ENCODE measurements at places on chromosomes 16 and 17.
A peak's percentile ranks its signal among the peaks of the same experiment; 100 is the strongest.

DNA sequence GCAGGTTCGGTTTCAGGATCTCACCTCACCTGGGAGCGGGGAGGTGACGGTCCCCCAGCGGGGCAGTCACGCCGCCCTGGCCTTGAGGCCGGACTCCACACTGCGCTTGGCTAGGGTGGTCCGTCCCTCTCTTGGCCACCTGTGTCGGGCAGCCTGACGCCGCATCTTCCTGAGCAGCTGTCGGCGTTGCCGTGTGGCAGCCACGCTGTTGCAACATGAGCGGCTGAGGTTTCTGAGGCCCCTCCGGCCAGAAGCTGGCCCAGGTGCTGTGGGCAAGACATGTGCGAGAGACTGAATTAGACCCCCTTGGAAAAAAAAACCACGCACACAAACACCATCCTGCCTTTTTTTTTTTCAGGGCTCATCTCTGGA, 49.2 kb downstream of the IRF8 start:
- H3K27ac ChIP-seq, result no peak overlapping the region
- no peak overlapping the region for H3K4me3 ChIP-seq
- peak; percentile 23 for DNase-seq
- no peaks in the 10 kb centered on the region for H3K27me3 ChIP-seq

DNA sequence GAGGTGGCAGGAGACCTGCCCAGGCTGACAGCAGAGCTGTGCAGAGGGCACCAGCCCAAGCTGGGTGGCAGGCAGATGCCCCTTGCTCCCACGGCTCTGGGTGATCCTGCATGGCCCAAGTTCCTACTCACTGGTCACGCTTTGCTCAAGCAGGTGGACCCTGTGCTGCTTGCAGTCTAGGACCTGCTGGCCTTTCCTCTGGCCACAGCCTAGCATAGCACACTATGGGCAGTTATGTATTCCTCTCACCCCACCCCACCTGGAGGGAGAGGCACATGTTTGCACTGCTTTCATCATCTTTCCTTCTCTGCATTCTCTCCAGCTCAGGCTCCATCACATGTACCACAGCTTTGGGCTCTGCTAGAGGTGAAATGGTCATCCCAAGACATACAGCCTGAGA, 19.6 kb upstream of the SREBF1 start:
- H3K27me3 ChIP-seq, result no peaks in the 10 kb centered on the region
- no peaks in the 10 kb centered on the region for H3K4me1 ChIP-seq
- H3K27ac ChIP-seq, result no peak overlapping the region
- H3K36me3 ChIP-seq, result no peaks in the 10 kb centered on the region
- DNase-seq, result no peak
- no peak overlapping the region for H3K4me3 ChIP-seq

DNA sequence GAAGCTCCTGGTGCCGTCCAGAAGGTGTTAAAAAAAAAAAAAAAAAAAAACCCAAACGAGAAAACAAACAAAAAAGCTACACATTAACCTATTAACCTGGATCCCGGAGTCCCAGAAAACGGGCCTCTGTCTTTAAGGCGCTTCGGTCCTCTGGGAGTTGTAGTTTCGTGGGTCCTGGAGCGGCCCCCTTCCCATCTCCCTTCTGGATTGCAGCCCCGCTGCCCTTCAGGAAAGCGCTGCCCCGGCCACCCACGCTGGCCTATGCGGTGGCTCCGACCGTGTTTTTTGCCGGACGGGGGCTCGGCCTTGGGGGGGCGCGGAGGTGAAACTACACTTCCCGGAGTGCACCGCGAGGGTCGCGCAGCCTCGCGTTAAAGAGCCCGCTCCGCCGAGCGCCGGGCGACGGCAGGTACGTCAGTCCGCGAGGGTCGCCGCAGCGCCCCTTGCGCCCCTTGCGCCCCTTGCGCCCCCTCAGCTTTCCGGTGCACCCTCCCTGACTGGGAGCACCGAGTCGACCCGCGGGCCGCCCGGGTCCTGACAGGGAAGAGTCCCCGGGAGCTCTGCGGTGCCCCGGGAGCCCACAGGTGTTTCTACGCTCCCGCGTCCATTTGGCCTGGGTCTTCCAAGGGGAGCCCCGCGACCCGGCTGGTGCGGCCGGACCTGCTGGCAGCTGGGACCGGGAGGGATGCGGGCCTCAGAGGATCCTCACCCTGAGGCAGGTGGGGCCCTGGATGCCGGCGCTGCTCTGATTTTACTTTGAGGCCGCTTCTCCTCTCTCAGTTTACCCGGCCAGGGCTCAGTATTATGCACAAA, at the start of gene FCSK:
TSS of gene FCSK (plus strand) at position 374 of the 813 bp plus-strand sequence. CDS start 8,596 bp downstream, outside the sequence.
- H3K4me1 ChIP-seq, result peaks cover 9% of the 10 kb centered on the region
- DNase-seq, result peak; percentile 66
- H3K4me3 ChIP-seq, result peak within 1 kb of the TSS; percentile 95

DNA sequence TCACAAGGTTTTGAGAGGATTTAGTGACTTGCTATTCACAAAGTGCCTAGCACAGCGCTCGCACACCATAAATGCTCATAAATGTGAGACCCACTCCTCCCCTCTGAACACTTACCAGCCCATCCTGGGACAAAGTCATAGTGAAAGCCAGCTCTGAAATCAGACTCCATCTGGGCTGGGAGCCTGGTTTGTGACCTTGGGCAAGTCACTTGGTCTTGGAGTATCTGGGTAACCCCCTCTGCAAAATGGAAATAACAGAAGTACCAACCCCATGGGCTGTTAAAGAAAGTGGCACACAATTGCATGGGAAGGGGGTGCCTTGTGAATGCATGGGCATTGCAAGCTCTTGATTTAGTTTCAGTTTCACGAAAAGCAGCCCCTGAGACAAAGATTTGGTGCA, 104.7 kb upstream of the CDH5 start:
- H3K4me1 ChIP-seq, result no peaks in the 10 kb centered on the region
- no peaks in the 10 kb centered on the region for H3K27me3 ChIP-seq
- H3K27ac ChIP-seq, result no peak overlapping the region
- DNase-seq, result no peak
- no peak overlapping the region for H3K4me3 ChIP-seq

- peak overlapping the region; percentile 81 for H3K27ac ChIP-seq
- H3K4me1 ChIP-seq, result peaks cover 27% of the 10 kb centered on the region
- no peaks in the 10 kb centered on the region for H3K27me3 ChIP-seq
- H3K4me3 ChIP-seq, result no peak overlapping the region
- H3K36me3 ChIP-seq, result no peaks in the 10 kb centered on the region
- DNase-seq, result peak; percentile 79
Observed at GRCh38 chr17:50177983-50178834, 12.4 kb downstream of the SGCA start.

GRCh38 chr16:89341697-89342694, 124.5 kb downstream of the ZNF778 start:
- peaks cover 48% of the 10 kb centered on the region for H3K4me1 ChIP-seq
- H3K36me3 ChIP-seq, result no peaks in the 10 kb centered on the region

GRCh38 chr16:82782715-82783251, 156.0 kb downstream of the CDH13 start:
- no peaks in the 10 kb centered on the region for H3K36me3 ChIP-seq
- no peaks in the 10 kb centered on the region for H3K27me3 ChIP-seq
- H3K27ac ChIP-seq, result peak overlapping the region; percentile 78
- peak; percentile 78 for DNase-seq
- H3K4me3 ChIP-seq, result no peak overlapping the region
- H3K4me1 ChIP-seq, result peaks cover 32% of the 10 kb centered on the region

DNA sequence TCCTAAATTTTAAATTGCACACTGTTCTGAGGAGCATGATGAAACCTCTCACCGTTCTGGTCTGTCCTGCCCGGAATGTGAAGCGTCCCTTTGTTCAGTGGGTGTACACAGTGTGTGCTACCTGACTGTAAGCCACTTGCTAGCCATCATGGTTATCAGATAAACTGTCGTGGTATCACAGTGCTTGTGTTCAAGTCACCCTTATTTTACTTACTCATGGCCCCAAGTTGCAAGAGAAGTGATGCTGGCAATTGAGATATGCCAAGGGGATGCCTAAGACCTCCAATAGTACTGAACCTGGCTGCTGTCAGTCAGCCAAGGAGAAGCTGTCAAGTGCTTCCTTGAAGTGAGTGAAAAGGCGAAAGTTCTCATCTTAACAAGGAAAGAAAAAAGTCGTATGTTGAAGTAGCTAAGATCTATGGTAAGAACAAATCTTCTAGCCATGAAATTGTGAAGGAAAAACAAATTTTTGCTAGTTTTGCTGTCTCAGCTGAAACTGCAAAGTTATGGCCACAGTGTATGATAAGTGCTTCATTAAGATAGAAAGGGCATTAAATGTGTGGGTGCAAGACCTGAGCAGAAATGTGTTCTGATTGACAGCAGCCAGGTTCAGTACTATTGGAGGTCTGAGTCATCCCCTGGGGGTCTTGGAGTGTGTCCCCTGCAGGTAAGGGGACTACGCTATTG, 5.8 kb downstream of the PIK3R6 start:
- DNase-seq, result no peak
- H3K36me3 ChIP-seq, result no peaks in the 10 kb centered on the region
- H3K27ac ChIP-seq, result no peak overlapping the region
- no peaks in the 10 kb centered on the region for H3K4me1 ChIP-seq
- no peak overlapping the region for H3K4me3 ChIP-seq
- H3K27me3 ChIP-seq, result peaks cover 3% of the 10 kb centered on the region

GRCh38 chr17:57727630-57728175, 17.4 kb downstream of the CCDC182 start:
- H3K27me3 ChIP-seq, result no peaks in the 10 kb centered on the region
- no peak for DNase-seq
- no peak overlapping the region for H3K4me3 ChIP-seq

DNA sequence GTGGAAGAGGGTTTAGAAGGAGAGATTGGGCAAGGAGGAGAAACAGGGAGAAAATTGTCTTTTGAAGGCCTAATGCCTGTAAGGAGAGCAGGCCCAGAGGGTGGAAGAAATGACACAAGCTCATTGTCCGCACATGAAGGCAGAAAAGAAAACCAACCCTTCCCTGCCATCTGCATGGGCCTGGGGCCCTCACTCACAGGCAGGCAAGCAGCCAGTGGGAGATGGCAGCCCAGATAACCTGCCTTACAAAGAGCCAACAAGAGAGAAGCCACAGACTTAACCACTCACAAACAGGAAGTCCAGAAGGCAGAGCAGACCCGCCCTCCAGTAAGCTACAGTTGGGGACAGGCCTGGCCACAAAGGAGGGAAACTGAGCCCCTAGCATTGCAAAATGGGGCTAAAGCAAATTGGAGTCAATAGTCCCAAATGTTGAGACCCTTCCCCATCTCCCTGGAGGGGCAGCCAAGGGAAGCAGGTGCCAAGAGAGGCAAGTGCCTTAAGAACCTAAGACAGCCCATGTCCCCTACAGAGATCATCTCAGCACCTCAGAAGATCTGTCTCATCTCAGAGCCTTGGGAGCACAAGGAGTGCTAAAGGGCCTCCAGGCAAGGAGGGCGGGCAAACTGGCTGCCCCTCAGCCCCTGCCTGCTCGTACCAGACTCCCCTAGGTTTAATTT, 7.3 kb upstream of the TSPOAP1 start:
- H3K4me1 ChIP-seq, result peaks cover 50% of the 10 kb centered on the region
- peak overlapping the region; percentile 88 for H3K27ac ChIP-seq
- no peaks in the 10 kb centered on the region for H3K36me3 ChIP-seq
- H3K27me3 ChIP-seq, result no peaks in the 10 kb centered on the region
- no peak overlapping the region for H3K4me3 ChIP-seq

DNA sequence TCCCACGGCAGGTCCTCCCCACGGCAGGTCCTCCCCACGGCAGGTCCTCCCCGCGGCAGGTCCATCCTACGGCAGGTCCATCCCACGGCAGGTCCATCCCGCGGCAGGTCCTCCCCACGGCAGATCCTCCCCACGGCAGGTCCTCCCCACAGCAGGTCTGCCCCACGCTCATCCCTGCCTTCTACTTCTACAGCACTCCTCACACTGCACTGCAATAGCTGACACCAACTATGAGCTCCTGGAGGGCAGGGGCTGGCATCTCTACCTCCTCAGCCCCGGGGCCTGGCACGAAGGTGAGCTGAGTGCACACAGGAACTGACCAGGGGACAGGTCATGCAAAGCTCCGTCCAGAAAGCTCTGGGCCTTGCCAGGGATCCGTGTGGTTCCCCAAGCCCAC, 45.3 kb downstream of the RPH3AL start:
- H3K4me3 ChIP-seq, result no peak overlapping the region
- no peaks in the 10 kb centered on the region for H3K4me1 ChIP-seq
- no peak for DNase-seq
- no peaks in the 10 kb centered on the region for H3K36me3 ChIP-seq

DNA sequence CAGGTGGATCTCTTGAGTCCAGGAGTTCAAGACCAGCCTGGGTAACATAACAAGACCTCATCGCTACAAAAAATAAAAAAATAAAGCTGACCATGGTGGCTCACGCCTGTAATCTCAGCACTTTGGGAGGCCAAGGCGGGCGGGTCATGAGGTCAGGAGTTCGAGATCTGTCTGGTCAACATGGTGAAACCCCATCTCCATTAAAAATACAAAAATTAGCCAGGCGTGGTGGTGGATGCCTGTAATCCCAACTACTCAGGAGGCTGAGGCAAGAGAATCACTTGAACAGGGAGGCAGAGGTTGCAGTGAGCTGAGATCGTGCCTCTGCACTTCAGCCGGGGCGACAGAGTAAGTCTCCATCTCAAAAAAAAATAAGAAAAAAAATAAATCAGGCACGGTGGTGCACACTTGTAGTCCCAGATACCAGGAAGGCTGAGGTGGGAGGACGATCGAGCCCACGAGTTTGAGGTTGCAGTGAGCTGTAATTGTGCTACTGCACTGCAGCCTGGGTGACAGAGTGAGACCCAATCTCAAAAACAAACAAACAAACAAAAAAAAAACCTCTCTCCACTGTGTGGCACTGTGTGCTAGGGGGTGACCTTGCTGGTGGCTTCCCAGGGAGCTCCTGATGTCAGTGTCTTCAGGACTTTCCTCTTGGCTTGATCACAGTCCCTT, 19.8 kb upstream of the MAPK3 start:
- no peaks in the 10 kb centered on the region for H3K27me3 ChIP-seq
- H3K4me1 ChIP-seq, result peaks cover 18% of the 10 kb centered on the region
- DNase-seq, result no peak

DNA sequence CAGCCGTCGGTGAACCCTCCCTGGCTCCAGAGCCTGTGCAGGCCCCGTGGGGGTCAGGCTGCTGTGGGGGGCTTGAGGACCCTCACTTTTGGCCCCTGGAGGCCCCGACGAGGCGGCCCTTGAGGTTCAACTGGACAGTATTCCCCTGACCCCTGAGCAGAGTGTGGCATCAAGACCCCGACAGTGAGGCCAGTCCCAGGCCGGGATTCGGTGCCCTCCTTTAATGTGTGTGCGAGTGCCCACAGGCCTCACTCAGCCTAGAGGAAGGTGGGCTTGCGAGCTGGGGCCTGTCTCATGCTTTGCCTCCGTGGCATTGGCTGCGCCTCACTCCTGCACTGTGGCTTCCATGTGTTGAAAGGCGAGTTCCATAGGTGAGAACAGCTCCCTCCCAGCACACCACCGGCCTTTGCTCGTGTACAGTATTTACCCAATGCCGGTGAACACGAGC, 94.5 kb downstream of the METRNL start:
- H3K27ac ChIP-seq, result no peak overlapping the region
- no peaks in the 10 kb centered on the region for H3K36me3 ChIP-seq
- DNase-seq, result no peak
- H3K4me3 ChIP-seq, result no peak overlapping the region
- H3K4me1 ChIP-seq, result no peaks in the 10 kb centered on the region

- H3K4me3 ChIP-seq, result no peak overlapping the region
- no peaks in the 10 kb centered on the region for H3K36me3 ChIP-seq
- no peaks in the 10 kb centered on the region for H3K27me3 ChIP-seq
- H3K4me1 ChIP-seq, result no peaks in the 10 kb centered on the region
- no peak overlapping the region for H3K27ac ChIP-seq
- DNase-seq, result no peak
Observed at GRCh38 chr17:72363089-72363610, 242.3 kb downstream of the SOX9 start.

GRCh38 chr17:31631766-31632165, 227.3 kb downstream of the COPRS start:
- DNase-seq, result no peak
- no peak overlapping the region for H3K27ac ChIP-seq
- H3K27me3 ChIP-seq, result no peaks in the 10 kb centered on the region

All from transverse colon (tissue), 4 donors.